ENCODE measurements at places on chromosomes 6 and 20.
A peak's percentile ranks its signal among the peaks of the same experiment; 100 is the strongest.

DNA sequence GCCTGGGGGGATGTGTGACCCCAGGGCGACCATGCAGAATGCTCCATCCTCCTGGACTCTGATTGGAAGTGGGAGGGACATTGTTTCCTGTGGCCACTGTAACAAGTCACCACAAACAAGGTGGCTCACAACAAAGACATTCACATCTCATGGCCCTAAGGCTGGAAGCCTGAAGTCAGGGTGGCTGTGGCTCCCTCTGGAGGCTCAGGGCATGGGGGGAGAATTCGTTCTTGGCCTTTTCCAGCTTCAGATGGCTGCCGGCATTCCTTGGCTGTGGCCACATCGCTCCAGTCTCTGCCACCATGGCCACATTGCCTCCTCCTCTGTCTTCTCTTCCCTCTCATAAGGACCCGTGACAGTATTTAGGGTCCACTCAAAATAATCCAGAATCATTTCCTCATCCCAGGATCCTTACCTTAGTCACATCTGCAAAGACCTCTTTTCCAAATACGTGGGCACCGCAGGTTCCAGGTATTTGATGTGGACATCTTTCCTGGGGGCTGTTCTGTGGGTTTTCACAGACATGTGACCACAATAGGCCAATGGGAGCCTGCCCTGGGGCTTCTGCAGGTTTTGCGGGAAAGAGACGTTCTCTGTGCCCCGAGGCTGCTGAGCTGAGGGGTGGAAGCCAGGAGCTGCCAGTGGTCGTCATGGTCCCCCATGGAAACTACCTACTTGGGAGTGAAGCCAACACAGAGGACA lies 249.3 kb downstream of the PREX1 start:
- DNase-seq, result peak; percentile 30

DNA sequence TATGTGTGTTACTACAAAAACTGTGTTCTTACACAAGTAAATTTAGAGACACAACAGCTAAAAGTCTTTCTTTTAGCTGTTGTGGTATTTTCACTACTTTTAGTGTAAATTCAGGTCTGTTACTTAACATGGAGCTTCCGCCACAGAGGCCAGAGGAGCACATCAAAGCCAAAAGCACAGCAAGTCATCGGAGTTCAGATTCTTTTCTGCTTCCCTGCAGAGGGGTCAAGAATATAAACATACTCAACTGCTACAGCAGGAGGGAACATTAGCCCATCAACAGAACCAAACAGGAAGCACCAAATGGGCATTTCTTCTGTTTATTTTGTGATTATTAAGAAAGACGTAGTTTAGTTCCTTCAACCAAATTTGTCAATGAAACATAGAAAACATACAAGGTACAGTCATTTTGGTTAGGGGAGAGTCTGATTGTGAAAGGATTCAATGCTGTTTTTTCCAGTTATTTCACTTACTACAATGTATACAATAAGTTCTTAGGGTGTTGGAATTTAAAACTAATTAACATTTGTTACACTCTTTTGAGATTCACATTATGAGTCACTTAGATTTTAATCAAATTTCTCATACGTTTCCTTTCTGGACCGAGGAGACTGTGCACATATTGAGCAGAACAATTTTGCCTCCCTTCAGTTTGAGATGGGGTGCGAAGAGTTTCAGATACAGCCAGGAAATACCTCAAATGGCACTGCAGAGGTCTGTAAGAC lies 42.8 kb upstream of the DSE start:
- no peak for DNase-seq

- DNase-seq, result peak; percentile 25
Measured at GRCh38 chr6:169689287-169689686, 12.5 kb downstream of the WDR27 start.

GRCh38 chr6:80454661-80455365 lies 348.3 kb downstream of the BCKDHB start:
- peak; percentile 72 for DNase-seq

GRCh38 chr20:58251348-58251978 lies 23.0 kb upstream of the ANKRD60 start:
- no peak for DNase-seq

DNA sequence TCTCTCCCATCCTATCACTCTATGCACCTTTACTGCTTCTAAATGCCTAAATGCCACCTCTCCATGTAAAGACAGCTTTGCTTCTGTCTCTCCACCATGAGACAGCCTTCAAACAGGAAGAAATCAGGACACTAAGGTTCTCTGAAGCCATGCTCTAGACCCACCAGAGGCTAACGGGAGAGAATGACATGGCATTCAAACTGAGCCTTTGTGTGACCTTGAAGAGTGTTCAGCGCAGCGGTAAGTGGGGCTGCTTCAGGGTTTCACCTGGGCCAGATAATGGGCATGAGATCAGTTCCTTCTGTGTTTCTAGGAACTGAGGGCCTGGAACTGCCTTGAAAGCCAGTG lies 20.1 kb downstream of the FAM50B start:
- DNase-seq, result no peak

DNA sequence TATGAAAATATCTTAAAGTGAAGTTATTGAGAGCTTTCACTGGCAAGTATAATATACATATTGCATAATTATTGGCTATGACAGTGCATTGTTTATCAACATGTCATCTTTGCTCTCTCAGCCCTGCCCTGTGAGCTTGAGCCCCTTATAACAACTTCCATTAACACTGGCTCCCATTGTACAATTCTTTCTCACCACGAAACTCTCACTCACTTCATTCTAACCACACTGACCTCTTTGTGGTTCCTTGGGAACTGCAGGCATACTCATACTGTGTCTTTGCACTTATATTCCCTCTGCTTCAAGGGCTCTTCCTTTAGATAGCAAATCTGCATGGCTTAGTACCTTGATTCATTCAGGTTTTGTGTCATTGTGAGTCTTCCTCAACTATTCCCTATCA lies 411.8 kb downstream of the CDKAL1 start:
- DNase-seq, result peak; percentile 58

- no peak for DNase-seq
Measured at GRCh38 chr20:9686455-9686854, 152.4 kb downstream of the PAK5 start.

GRCh38 chr6:31690231-31691077 lies 9.6 kb upstream of the LY6G5C start:
- DNase-seq, result no peak
